ENCODE measurements at places on chromosomes 7 and 10.

GRCh38 chr7:135843214-135843613, 94.6 kb upstream of the FAM180A start:
- no peak for DNase-seq

DNA sequence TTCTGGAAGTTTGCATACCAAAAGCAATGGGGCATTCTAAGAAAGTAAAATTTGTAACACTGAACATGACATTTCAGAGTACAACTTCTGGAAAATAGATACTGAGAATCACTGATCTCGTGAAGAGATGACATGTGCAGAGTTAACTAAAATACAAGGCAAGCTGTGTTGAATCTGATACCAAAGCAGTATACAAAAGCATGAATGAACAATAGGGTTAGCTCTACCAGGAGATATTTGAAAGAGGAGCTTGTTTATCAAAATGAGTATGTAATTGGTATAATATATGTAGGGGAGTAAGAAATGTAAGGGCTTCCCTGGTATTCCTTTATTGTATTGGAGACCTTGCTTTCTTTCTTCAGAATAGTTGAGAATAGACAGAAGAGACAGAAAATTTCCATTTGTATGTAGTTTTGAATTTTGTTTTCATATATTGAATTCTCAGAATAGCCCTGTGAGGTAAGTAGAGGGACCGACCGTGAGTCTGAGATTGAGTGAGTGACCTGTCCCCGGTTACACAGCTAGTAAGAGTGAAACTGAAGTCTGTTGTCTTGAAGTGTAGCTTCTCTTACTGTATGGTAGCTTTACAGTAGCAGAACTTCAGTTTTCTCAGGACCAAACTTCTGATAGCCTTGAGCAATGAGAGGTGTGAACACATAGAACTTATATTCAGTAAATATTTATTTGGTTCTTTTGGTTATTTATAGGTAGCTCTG, 5.0 kb downstream of the HBP1 start:
- no peak for DNase-seq

- DNase-seq: no peak
These were observed 119.5 kb downstream of the DOCK4 start for GRCh38 chr7:112086496-112087254.

GRCh38 chr10:82267465-82267864, 392.5 kb downstream of the NRG3 start:
- DNase-seq: no peak

GRCh38 chr7:24728503-24729364, 28.5 kb downstream of the GSDME start:
- DNase-seq: no peak
